ENCODE measurements at places on chromosomes 13 and 19. TPM values are rescaled to one million over a fixed set of nuclear protein-coding genes. Genes with fewer than 3 reads are reported as not detected.

GRCh38 chr13:93420887-93421286, 194.3 kb downstream of the GPC6 start:
- no peak for DNase-seq

DNA sequence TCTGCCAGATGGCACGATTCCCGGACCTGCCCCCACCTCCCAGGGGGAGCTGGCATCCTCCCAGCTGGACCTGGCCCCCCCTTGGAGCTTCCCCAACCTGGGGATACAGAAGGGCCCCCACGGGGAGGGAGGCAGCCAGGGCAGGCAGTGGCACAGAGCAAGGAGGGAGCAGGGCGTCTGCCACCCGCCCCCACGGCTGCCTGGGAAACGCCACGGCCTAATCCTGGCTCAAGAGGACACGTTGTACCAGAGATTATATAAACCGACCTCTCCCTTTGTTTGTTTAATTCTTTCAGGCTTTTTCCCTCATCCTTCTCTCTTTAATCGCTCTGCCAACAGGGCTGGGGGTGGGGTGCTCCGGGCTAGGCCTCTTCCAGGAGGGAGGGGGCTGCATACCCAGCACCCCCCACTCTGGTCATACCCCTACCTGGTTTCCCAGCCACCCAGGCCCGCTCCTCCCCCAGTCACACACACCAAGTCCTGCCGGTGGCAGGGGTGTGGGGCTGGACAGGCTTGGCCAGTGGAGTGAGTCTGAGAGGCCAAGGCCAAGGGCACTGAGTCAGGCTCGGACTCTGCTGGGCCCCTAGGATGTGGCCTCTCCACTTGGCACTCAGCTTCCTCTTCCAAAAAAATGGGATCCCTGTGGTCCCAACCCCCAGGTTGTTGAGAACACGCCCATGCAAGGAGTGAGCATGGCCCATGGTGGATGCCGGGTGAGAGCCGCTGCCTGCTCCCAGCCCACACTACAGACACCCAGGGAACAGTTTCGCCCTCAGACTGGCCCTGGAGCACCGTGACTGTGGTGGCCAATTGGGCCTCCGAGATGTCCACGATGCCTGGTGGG, 29.5 kb upstream of the NFIC start:
- DNase-seq, result peak; percentile 94

- DNase-seq, result no peak
Measured at GRCh38 chr13:69959046-69959445, 148.6 kb upstream of the ATXN8OS start.

DNA sequence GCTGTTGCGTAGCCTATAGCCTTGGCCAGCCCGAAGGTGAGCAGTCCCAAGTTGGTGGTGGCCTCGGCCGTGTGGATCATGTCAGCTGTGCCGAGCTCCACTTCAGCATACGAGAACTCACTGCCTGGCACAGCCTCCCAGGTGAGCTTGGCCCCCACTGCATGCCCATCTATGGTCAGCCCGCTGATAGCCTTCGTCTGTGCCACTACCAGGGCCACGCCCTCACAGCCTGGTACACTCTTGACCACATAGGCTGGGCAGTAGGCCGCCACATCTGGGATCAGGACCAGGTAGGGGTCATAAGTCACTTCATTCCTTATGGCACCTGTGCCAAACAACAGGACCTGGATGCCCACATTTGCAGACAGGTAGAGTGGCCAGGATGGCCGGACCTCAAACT, 7.4 kb downstream of the FCGBP start:
- no peak for DNase-seq

GRCh38 chr19:58279042-58279924, 528 bp downstream of the ZNF8 start:
- peak; percentile 81 for DNase-seq

- no peak for DNase-seq
Measured at GRCh38 chr13:31377946-31378345, 178.2 kb downstream of the B3GLCT start.

DNA sequence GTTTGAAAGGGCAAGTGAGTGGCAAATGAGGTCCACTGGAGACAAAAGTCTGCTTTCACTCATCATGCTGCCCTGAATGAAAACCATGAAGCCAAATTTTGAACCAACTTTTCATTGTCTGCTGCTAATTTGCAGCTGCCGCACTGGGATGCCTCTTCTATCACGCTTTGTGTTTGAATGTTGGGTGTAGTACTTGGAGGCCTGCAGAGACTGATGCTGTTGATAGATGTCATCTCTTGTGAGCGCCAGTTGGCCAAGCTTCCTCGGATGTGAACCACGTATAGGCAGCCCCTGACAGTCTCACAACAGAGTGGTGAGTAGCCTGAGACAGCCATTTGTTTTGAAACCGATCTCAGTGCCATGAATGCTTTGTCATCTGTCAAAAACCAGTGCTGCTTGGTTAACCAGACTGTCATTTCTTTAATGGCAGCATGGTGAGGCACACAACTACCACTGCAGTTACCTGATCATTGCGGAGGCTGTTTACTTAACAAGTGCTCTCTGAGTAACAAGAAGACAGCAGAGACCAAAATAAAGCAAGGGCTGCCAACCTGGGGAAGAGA, 31.2 kb upstream of the SLC10A2 start:
- DNase-seq, result no peak

GRCh38 chr19:43316591-43317319, 36.7 kb upstream of the CD177 start:
- no peak for DNase-seq

- no peak for DNase-seq
Measured at GRCh38 chr13:21556051-21556450, 47.9 kb downstream of the MICU2 start.

DNA sequence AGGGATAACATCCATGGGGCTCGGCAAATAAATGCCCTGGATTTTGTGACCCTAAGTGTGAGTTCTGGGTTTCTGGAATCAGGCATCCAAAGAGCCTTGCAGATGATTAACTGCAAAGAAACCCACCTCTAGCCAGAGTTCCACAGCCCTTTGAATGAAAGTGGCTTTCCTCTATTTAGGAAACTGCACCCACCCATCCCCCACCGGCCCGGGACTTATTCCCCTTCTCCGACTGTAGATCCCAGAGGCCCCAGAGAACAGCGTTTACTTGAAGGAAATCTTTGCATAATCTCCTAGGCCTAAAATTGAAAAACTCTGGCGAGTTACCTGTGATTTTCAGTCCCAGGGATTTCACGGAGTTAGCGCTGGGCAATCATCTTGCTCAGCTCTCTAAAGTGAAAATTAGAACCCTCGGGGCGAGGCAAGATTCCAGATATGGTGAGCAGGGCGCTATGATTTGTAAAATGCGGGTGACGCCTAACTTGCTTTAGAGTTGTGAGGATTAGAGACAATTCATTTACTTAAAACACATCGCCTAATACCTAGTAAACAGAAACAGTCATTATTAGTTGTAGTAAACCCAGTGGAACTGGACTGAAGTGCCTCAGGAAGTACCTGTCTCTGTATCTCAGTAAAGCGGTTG, 9.4 kb downstream of the URAD start:
- DNase-seq, result no peak

- peak; percentile 96 for DNase-seq
Measured at GRCh38 chr19:4328243-4328990, 10.2 kb downstream of the STAP2 start.

- DNase-seq, result peak; percentile 83
Measured at GRCh38 chr19:56080669-56081401, 40.3 kb downstream of the ZNF787 start.

DNA sequence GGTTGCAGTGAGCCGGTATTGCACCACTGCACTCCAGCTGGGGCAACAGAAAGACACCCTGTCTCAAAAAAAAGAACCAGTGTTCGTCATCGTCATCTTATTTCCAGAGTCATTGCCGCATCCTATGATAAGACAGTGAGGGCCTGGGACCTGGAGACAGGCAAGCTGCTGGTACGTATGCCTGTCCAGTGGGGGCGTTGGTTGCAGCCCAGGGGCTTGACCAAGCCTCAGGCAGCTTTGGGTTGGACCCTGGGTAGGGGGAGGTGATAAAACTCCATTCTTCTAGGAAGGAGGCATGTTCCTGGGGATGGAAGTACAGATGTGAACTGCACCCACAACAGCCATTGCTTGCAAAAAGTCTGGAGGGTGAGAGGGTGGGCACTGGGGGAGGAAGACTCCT, 15.6 kb downstream of the WDR88 start:
- no peak for DNase-seq

DNA sequence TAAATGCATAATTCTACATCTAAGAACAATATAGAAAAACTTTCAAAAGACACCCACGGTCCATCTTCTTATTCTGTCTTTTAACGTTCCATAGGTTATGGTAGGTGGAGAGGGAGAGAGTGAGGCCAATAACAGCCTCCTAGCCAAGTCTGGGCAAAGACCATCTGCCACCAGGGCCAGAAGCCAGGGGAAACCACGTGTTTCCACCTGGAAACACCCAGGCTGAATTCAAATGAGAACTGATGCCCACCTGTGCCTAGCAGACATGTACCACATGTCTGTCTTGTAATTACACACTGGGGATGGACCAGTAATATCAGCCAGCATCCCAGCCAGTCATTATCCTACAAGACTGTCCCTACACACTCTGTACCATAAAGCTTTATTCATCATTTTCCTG, 1573.1 kb downstream of the EFNB2 start:
- no peak for DNase-seq

DNA sequence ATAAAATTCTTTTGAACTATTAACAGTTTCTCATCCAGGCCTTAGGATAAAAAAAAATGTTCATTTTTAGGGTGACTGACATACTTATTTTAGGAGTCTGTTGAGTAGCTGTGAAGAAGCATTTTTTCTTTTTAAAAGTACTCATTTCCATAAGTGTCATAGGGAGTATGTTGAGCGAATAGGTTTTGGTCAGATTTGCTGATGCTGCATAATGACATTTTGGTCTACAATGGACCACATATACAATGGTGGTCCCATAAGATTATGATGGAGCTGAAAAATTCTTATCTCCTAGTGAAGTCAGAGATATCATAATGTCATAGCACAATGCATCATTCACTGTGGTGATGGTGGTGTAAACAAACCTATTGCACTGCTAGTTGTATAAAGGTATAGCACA, 17.4 kb downstream of the NBEA start:
- no peak for DNase-seq

DNA sequence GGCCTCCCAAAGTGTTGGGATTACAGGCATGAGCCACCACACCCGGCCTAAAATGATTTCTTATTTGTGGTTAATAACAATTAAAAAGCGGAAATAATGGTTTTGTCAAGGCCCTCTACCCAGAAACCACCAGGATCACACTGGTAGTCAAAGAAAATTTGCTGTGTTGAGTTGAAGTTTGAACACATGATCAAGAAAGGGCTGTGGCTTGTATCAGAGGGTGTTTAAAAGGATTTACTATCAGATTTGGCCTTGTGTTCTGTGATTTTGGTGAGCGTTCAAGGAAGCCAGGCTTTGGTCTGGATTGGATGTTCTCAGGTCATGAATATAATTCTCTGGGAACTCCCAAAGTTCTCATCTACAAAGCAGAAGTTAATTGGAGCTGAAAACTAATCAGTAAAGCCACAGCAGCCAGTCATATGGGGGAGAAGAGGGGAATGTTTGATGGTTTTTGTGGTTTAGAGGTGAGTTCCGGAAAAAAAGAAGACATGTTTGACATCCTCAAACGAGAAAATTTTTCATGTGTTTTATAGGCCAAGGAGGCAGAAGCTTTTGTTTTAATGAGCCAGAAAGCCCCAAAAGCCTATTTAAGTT, 10.6 kb upstream of the ZNF556 start:
- no peak for DNase-seq

DNA sequence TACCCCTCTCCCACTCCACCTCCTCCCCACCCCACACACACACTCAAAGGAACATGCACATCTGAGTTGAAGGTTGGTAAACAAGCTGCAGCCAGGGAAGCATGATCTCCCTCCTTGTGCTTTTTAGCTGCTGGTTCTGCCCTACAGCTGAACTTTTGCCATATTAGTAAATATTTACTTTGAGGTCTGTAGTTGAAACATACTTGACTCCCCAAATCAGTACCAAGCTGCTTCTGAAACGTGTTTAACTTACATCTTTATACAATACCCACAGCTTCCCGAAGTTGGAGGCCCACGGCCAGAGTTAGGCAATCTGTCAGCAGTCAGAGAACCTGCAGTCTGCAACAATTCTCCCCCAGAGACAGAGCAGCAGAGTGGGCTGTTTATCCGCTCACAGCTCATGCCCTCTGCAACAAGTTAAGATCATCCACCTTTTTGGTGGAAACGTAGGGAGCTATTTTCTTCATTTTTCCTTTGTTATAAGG, 1.5 kb upstream of the PCDH20 start:
- DNase-seq, result no peak

DNA sequence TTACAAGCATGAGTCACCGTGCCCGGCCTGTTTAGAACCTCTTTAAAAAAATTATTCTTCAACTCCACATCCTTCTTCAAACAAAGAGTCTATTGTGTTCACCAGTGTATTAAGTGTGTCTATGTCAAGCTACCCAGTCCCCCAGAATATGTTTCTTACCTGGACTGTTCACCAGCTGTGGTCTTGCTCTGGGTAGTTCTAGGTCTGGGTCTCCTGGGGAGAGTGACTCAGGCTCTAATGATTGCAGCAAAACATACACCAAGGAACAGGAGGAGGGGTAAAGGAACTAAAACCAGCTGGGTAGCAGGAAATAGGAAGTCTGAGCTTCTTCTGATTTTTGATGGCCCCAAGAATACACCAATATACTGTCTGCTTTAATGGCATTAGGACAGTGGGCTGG, at the start of gene FPR1:
Gene FPR1 (minus strand): TSS at position 224 of the 400 bp plus-strand sequence. CDS start 4,884 bp downstream, outside the sequence.
- DNase-seq, result no peak

- DNase-seq, result no peak
Measured at GRCh38 chr13:42728507-42729180, 52.7 kb upstream of the FAM216B start.

GRCh38 chr19:48836089-48837017, at the start of gene HSD17B14:
Gene HSD17B14 (minus strand): TSS chr19:48836491. CDS start chr19:48836411, 80 bp downstream.
- no peak for DNase-seq

DNA sequence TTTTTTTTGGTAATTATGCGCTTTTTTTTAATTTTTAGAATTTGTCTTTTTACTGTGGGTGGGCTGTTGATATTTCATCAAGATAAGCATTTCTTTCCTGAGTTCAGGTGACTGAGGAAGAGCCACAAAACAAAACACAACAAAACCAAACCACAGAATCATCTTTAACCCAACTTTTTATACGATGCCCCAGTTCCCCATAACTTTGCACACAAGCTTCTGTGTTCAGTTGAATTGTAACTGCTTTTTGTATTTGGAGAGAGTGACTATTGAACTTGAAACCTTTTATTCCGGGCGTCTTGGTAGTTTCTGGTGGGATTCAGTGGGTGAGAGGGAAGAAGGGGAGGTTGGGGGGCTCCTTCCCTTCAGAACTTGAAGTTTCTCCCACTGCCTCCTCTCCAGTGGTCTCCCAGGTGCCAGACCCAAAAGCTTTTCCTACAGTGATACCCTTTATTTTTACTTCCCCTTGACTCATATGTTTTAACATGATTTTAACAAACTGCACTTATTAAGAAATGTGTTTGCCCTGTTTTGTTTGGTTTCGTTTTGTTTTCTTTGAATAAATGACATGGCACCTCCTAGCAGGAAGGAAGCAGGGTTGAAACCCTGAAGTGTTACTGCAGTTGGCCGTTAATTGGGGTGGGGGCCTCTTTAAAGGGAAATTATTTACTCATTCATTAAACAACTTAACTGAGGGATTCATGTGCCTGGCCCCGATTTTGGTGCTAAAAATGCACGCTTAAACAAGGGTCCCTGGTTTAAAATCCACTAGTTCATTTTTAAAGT, 2.7 kb upstream of the CCDC97 start:
- DNase-seq, result no peak

KIR3DL1 gene
- total RNA-seq, result not detected

DKKL1 gene
- total RNA-seq, result not detected

FLT3 gene
- total RNA-seq, result 0.12 TPM

FBN3 gene
- not detected for total RNA-seq

PLK5 gene
- total RNA-seq, result not detected

ARL11 gene
- total RNA-seq, result 0.19 TPM

PSG11 gene
- not detected for total RNA-seq
